ENCODE measurements at places on chromosomes 4 and X.

GRCh38 chr4:180727478-180727877, 1515.7 kb upstream of the TENM3 start:
- no peak for DNase-seq

GRCh38 chrX:63514569-63515080, 163.5 kb upstream of the SPIN4 start:
- no peak for DNase-seq

- no peak for DNase-seq
These were observed 833 bp downstream of the FGD1 start for GRCh38 chrX:54494989-54495813.

- DNase-seq = no peak
These were observed 32.3 kb upstream of the ZFX start for GRCh38 chrX:24117258-24117657.

- no peak for DNase-seq
These were observed 2277.7 kb upstream of the AGA start for GRCh38 chr4:179719766-179720450.

DNA sequence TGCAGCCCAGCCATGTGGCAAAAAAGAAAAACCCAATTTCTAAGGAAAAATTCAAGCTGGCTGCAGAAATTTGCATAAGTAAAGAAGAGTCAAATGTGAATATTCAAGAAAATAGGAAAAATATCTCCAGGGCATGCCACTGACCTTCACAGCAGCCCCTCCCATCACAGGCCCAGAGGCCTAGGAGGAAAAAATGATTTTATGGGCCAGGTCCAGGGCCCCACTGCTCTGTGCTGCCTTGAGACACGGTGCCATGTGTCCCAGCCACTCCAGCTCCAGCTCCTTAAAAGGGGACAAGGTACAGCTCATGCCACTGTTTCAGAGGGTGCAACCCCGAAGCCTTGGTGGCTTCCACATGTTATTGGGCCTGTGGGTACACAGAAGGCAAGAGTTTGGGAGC, 182.7 kb upstream of the FGF16 start:
- DNase-seq = no peak

- no peak for DNase-seq
These were observed 24.1 kb upstream of the OCIAD2 start for GRCh38 chr4:48930654-48931053.

DNA sequence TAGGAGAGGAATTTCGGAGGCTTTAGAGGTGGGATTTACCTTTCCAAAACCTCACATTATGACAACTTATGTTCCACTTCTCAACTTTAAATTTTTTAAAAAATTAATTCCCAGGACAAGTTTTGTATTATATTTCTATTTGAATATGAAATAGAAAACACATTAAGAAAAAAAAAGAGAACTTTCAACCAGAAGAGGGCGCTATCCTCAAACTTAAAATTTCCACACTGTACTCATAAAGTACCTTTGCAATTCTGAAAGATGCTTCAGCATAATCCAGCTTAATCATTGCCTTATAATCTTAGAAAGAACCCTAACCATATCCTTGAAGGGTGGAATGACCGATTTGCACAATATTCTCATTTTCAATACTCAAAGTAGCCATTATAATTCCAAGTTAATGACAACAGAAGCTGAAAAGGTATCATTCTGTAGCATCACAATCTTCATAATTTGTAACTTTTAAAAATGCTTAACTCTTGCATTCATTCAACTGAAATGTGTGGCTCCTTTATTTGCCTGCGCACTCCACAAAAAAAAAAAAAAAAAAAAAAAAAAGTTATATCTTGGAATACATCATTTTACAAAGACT, 158.0 kb downstream of the KCNIP4 start:
- DNase-seq = no peak

GRCh38 chrX:41607264-41607832, 81.4 kb upstream of the GPR34 start:
- no peak for DNase-seq

GRCh38 chrX:13793897-13794296, 23.0 kb downstream of the GPM6B start:
- DNase-seq = no peak
